Uterus (tissue), 4 donors: ENCODE measurements at places on chromosomes 7 and 10. TPM values are rescaled to one million over a fixed set of nuclear protein-coding genes. Genes with fewer than 3 reads are reported as not detected.

DNA sequence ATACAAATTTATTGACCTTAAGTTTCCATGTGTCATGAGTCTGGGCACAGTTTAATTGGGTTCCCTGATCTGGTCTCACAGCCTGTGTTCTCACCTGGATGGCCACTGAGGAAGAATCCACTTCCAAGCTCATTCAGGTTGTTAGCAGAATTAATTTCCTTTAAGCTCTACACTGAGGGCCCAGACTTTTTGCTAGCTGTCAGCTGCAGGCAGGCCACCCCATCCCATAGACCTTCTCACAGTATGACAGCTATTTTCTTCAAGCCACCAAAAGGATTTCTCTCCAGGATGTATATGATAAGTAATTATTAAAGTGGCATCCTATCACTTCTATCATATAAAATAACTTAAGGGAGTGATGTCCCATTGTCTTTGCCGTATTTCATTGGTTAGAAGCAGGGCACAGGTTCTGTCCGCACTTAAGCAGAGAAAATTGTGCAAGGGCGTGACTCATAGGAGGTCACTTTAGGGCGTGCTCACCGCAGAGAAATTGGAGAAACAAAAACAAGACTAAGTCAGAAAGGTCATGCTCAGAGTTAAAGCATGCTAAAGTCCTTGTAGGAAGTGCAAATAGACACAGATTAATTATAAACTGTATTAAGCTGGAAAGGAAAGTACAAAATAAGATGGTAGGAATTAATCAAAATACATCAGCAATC lies 109.9 kb downstream of the AHR start:
- DNase-seq, result no peak

GRCh38 chr10:91409869-91410637 lies at the start of gene HECTD2:
TSS of gene HECTD2 (plus strand) at chr10:91410344. CDS start at chr10:91410439, 95 bp downstream.
- peak; percentile 85 for DNase-seq

The DHX32 gene
- total RNA-seq, result 25.0 TPM

DNA sequence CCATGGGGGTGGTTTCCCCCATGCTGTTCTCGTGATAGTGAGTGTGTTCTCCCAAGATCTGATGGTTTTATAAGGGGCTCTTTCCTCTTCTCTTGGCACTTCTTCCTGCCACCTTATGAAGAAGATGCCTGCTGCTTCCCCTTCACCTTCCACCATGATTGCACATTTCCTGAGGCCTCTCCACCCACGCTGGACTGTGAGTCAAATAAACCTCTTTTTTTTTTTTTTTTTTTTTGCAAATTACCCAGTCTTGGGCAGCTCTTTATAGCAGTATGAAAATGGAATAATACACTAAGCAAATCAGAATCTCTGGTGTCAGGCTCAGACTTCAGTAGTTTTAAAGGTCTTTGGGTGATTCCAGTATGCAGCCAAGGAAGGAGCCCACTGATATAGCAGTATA lies 28.2 kb downstream of the TAS2R41 start:
- DNase-seq, result no peak

GRCh38 chr7:111654343-111654742 lies 92.1 kb upstream of the IMMP2L start:
- DNase-seq, result no peak

DNA sequence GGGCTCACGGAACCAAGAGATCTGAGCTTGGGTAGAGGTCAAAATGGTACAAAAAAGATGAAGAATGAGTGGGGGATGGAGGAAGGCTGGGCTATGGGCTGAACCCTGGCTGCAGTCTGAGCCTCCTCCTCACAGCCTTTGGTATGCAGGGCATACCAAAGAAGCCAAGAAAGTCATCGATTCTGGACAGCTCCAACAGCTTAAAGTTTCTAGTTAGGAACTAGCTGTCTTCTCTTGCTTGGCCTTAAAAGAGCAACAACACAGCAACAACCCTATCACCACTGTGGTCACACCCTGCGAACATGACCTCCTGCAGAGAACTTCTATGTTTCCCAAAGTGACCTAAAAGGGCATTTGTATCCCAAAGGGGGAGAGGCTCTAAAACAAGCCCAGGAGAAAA lies 126.1 kb upstream of the EFCAB10 start:
- no peak for DNase-seq
